ENCODE measurements at places on chromosomes 3 and 15.

DNA sequence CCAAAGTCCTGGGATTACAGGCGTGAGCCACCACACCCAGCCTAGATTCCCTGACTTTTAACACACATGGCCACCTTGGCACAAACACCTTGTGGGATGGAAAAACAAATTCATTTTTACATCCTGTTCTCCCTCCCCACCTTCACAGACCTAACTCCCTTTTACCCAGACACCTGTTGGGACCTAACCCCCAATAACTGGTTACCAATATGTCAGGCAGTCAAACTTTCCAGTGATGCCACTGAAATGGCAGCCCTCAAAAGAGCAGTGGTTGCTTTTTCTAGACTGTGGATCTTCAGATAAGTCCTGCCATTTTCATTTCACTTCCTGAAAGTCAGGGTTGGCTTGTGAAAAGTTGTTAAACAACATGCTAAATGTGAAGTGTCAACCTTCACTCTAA, 34.9 kb downstream of the SIN3A start:
- DNase-seq: no peak

DNA sequence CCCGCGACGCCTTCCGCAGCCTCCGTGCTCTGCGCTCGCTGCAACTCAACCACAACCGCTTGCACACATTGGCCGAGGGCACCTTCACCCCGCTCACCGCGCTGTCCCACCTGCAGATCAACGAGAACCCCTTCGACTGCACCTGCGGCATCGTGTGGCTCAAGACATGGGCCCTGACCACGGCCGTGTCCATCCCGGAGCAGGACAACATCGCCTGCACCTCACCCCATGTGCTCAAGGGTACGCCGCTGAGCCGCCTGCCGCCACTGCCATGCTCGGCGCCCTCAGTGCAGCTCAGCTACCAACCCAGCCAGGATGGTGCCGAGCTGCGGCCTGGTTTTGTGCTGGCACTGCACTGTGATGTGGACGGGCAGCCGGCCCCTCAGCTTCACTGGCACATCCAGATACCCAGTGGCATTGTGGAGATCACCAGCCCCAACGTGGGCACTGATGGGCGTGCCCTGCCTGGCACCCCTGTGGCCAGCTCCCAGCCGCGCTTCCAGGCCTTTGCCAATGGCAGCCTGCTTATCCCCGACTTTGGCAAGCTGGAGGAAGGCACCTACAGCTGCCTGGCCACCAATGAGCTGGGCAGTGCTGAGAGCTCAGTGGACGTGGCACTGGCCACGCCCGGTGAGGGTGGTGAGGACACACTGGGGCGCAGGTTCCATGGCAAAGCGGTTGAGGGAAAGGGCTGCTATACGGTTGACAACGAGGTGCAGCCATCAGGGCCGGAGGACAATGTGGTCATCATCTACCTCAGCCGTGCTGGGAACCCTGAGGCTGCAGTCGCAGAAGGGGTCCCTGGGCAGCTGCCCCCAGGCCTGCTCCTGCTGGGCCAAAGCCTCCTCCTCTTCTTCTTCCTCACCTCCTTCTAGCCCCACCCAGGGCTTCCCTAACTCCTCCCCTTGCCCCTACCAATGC, 2.0 kb downstream of the ISLR start:
- peak; percentile 10 for DNase-seq

- no peak for DNase-seq
These were observed 14.6 kb upstream of the OR5K4 start for GRCh38 chr3:98339031-98339430.

DNA sequence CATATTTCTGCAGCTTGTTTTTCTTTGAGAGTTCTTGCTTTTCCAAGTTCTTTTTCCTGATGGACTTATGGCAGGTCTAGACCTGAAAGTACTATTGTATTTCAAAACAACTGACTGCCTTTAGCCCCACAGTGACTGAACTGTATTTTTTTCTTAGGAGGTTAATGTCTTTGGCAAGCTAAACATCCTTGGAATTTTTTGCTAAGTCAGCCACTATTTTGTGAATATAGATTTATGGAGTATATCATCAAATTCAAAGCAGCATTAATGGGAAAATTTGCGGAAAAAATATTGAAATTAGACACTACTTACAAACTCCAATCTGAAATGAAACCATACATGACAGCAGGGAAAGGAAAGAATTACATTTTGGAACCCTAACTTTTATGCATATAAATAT, 8.6 kb downstream of the PIK3CA start:
- no peak for DNase-seq

DNA sequence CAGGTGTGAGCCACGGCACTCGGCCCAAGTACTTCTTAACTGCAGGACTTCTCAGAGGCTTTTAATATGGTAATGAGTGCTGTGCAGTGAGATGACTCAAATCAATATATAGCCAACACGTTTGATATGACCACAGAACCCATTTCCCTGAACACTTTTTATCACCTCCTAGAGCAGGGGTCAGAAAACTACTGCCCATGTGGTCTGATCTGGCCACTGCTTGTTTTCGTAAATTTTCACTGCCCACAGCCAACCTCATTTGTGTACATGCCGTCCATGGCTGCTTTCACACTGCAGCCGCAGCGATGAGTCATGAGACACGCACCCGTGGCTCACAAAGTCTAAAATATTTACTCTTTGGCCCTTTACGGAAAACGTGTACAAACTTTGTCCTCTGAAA, 179.2 kb downstream of the RORA start:
- DNase-seq: no peak

DNA sequence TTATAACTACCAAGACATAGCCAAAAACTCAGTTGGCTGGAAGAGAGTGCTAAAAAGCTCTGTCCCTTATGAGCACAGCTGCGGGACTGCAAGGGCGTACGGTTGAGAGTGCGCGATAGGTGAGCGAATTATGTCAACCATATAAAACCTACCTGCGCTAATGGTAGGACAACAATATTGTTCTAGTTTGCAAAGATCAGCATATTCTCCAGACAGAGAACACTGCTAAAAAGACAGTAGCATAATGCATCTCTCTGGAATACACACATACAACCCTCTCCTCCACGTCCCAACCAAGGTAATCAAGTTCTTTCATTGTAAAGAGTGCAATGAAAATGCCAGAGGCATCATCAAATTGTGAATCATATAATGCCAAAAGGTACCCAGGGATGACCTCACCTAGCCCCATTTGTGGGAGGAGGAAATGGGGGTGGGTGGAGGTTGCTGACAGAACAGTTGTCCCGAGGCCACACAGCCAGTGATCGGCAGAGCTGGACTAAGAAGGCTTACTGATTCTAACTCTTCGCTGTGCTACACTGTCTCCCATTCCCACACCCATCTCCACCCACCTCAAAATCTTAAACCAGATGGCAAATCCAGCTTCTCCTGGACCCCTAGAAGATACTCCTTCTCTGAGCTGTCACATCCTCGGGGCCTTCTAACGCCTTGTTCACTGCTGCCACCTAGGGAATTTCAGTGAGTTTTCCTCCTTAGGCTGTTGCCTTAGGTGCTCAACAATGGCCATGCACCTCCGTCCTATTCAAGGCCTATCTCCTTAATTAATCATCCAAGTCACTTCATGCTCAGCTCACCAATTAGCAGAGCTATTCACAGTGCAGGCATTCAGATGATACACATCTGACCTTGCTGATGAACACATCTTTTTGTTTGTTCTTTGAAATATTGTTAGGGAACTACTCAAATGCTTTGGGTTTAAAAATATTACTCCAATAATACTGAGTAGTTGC, 60.7 kb downstream of the RPL22L1 start:
- no peak for DNase-seq

DNA sequence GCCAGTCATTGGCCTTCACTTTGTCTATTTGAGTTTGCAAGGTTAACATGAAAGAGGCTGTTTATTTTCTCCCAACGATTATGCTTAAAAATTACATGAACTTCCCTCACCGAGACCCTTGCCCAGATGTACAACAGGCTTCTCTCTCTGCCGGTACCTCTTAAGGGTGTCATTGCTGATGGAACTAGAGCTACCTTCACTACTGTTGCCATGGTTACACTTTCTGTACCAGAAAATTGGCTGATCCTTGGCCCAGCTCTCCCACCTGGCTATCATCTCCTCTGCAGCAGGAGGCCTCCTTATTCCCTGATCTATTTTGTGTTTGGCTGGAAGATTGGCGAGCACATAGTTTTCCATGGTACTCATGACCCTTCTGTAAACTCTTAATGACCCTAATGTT, 24.0 kb upstream of the LIPC start:
- no peak for DNase-seq

GRCh38 chr3:52723935-52724334, 18.0 kb downstream of the SPCS1 start:
- DNase-seq: no peak

DNA sequence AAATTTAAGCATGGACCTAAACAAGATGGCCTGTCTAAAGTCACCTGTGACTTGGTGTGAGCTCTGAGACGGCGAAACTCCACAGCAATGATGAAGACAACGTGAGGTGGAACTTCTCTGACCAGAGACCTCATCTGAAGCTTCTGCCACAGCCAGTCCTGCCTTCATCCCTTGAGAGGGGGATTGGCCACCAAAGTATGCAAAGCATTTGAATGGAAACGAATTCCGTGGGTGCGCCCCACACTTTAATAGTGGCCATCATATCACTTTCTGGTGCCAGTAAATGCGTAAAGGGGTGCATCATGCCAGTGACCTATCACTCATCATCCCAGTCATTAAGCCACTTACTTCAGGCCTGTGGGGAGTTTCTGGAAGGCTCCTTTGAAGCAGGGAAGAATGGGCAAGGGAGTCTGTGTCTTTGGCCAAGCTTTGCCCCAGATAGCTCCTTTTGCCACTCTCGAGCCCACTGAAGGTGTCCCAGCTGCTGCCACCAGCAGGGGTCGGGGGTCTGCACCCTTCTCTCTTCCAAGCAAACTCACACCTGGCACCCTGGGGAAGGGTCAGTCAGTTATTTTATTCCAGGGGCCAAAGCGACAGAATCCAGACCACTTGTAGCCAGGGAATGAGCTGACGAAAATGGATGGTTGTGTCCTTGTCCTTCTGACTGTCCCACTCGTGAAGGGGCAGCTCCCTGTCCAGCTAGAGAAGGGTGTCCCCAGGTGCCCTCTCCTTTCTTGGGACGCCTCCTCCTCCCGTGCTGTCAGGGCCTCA, 17.7 kb downstream of the MUC20 start:
- peak; percentile 9 for DNase-seq

GRCh38 chr3:88809993-88810392, 297.4 kb upstream of the EPHA3 start:
- no peak for DNase-seq

GRCh38 chr15:61828860-61829513, 231.3 kb downstream of the VPS13C start:
- DNase-seq: no peak

GRCh38 chr3:47324278-47324865, 41.6 kb downstream of the KLHL18 start:
- DNase-seq: peak; percentile 62

DNA sequence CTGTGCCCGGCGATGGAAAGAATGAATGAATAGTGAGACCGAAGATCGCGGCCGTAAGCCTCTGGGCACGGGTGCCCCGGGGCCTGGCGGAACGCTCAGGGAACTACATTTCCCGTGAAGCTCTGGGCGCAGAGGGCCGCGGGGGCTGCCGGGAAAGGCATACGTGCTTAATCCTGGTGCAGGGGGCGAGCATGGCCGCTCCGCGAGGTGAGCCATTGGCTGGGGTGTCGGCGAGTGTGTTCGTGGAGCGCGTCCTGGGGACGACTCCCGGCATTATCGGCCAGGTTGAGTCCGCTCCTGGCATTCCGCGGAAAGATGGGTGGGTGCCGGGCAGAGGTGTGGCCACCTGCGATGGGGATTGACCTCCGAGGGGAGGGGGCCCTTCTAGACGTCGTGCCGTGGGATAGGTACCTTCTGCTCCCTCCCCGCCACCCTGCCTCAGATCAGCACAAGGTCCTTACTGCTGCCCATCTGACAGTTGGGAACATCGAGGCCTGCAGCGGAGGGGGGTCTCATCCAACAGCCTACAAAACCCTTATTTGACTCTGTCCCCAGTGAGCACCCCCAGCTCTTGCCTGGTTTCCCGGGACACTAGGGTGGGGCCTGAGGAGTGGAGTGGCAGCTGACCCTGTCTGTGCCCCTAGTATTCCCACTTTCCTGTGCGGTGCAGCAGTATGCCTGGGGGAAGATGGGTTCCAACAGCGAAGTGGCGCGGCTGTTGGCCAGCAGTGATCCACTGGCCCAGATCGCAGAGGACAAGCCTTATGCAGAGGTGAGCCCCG, at the start of gene MPI:
MPI (plus strand) TSS at position 160 of the 782 bp plus-strand sequence; CDS start at position 192, 32 bp downstream.
- peak; percentile 90 for DNase-seq

DNA sequence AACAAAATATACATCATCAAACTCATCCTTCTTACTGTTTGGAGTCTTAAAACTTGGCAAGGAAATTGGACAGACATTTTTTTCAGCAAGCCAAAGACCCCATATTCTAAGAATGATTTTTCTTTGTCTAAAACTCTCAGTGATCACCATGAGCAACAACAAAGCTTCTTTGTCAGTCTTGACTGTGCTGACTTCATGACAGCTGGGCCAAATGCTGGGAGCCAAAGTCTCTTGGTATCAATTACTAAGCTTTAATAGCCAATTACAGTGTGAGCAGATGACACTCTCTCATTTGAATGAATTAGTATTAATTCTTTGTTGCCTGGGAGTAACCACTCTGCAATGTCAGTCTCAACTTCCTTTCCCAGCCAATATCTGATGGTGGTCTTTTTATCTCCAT, 48.1 kb upstream of the GK5 start:
- no peak for DNase-seq

- DNase-seq: no peak
These were observed 866 bp downstream of the SLC49A4 start for GRCh38 chr3:122795674-122796195.

- no peak for DNase-seq
These were observed 22.5 kb upstream of the ANXA2 start for GRCh38 chr15:60420203-60420716.

- no peak for DNase-seq
These were observed 156.7 kb upstream of the MEF2A start for GRCh38 chr15:99409097-99409473.

DNA sequence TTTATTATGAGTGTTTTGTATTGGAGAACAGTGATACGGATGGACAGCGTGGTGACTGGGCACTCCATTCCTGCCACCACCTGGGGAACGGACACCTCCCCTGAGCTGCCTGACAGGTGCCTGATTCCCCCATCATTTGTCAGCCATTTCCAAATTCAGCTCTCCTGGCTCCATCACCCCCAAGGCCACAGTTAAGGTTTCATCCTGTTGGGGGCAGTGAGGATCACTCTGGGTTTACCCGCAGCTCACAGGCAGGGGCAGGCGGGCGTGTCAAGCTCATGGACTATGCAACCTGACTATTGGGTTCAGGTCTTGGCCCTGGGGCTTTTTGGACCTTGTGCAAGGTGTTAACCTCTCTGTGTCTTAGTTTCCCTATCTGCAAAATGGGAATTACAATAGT, 76.3 kb downstream of the RAB11A start:
- DNase-seq: no peak

DNA sequence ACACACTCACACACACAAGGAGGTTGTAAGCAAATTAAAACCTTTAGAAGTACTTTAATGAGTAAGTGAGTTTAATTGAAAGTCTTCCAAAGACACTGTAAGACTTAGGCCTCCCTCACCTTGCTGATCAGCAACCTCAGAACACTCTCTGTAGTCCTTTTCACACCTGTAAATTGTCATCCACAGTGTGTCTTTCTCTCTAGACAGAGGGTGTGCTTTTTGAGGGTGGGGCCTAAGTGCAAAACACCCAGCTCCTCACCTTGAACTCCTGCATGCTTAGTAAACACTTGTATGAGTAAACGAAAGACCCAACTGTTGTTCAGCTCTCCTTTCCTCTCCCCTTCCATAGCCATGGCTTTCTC, 183.2 kb upstream of the IL12A start:
- DNase-seq: no peak

GRCh38 chr3:179321668-179322285, 1.1 kb upstream of the ZNF639 start:
- peak; percentile 50 for DNase-seq

GRCh38 chr3:179971280-179971679, 65.5 kb downstream of the PEX5L start:
- DNase-seq: no peak
